Stimulated activated CD8-positive, alpha-beta memory T cell treated with anti-CD3 and anti-CD28 coated beads, Interleukin-7, amount 100 ng/mL, for 24 hours (primary cell): ENCODE measurements at places on chromosomes 12 and 14.

DNA sequence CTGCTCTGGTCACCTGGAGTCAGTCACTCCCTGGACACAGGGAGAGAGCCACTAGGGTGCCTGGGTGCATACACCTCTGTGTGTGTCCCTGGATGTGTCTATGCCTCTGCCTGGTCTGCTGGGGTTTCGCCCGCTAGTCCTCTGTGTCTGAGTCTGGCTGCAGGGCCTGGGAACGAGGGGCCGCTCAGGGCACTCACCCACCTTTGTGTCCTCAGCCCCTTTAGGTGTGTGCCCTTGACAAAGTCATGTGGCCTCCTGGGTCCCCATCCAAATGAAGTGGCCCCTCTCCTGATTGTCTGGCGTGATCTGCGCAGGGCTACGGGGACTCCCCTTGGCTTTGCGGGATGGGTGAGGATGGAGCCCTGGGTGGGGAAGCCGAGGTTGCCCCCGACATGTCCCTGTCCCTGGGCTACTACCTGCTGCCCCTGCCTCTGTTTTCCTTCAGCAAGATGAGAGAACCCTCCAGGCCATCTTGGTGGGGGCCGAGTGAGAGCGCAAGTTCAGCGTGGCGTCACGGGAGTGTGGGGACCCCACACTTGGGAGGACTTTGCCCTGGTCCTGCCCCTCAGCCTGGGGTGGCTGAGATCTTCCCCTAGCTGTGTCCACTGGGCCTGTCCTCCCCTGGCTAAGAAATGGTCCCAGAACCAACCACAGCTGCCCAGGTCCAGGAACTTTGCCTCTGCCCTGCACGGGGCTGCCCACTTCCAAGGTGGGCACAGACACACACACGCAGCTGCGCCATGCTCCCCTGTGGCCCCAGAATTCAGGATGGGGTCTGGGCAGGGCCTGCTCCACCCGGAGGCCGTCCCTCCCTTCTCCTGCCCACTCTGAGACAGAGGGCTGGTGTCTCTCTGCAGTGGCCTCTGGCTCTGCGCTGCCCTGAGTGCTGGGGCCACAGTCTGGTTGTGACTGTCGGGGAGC is 2.7 kb upstream of the AHNAK2 start:
- DNase-seq = no peak

DNA sequence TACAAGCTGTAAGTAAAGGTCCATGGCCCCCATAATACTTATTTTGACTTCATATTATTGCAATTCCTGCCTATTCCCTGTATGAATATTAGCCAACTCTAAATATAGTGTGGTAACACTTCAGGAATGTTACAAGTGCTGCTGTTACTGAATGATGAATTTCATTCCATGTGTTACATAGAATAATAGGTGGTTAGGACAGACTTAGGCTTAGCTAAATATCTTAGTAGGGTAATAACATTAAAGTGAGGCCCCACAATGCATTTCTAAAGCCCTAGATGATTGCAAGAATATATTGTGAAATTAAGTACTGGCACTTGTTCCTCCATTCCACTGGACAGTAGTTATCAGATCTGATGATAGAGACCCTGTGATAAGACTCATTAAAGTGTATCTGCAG is 182.7 kb downstream of the PCNX1 start:
- DNase-seq = no peak

DNA sequence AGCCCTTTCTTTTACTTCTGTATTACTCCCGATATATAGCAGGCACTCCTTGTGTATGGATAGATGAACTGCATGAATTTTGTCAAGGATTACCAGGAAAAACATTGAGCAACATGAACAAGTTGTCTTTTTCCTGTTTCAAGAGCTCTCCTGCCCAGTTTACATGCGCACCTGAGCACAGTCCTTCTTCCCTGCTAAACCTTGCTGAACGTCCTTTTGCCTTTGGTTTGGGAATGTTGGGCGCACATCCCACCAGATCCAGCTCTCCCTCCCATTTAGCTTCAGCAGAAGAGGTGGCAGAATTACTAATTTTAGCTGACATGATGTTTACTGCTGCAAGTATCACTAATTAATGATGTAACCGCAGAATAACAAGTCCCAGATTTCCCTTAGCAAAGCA is 121.4 kb upstream of the TMCC3 start:
- DNase-seq = no peak

- no peak for DNase-seq
Observed at GRCh38 chr12:116928504-116928903, 17.8 kb downstream of the FBXW8 start.

- DNase-seq = no peak
Observed at GRCh38 chr12:27424631-27425230, 21.8 kb upstream of the SMCO2 start.

DNA sequence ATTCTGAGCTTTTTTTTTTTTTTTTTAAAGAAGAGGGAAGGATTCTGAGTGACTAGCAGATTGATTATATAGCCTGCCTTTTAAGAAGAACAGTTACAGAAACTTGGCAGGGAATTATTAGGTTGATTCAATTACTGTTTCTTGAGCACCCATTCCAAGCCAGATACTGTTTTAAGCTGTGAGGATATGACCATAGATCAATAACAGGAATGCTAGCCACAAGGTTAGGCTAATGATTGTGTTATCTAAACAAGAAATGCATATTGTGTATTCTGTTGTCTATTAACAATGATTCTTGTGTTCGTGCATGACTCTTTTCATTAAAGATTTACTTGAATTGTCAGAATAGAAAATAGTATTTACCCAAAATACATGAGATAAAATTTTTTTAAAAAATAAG is 67.1 kb downstream of the PRORP start:
- no peak for DNase-seq

- no peak for DNase-seq
Observed at GRCh38 chr12:64665514-64665913, 55.2 kb downstream of the RASSF3 start.

DNA sequence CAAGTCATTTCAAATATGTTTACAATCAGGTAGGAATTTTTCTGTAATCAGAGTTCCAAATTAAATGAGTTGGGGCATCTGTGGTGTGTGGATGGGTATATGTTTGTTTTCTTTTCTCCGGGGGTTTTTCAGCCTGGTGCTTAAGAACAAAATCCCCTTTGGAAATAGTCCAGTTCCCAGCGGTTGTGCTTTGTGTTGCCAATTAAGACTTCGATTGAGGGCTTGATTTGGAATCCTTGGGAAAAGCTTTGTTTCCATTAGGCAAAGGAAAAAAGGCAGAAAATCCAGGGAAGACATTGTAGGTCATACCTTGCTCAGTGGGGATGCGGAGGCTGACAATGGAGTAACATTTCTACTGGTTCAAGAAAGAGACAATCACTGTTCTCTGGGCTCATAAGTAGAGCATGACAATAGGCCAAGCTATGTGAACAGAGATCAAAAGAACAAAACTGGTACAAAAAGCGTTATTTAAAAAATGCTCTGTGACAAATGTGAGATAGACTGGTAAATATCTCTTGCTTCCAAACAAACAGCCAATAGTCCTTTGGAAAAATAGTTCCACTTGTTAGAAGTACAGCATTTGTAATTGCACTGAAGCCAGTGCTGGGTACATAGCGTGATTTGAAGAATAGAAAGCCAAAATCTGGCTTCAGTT is 79.7 kb downstream of the EML1 start:
- DNase-seq = no peak

GRCh38 chr12:8081251-8081920 is 688 bp upstream of the NECAP1 start:
- DNase-seq = no peak

- DNase-seq = no peak
Observed at GRCh38 chr12:80038062-80038560, 61.2 kb upstream of the OTOGL start.

GRCh38 chr14:85444635-85445034 is 85.3 kb upstream of the FLRT2 start:
- DNase-seq = no peak

- DNase-seq = no peak
Observed at GRCh38 chr12:125871811-125872594, 806.8 kb downstream of the AACS start.

DNA sequence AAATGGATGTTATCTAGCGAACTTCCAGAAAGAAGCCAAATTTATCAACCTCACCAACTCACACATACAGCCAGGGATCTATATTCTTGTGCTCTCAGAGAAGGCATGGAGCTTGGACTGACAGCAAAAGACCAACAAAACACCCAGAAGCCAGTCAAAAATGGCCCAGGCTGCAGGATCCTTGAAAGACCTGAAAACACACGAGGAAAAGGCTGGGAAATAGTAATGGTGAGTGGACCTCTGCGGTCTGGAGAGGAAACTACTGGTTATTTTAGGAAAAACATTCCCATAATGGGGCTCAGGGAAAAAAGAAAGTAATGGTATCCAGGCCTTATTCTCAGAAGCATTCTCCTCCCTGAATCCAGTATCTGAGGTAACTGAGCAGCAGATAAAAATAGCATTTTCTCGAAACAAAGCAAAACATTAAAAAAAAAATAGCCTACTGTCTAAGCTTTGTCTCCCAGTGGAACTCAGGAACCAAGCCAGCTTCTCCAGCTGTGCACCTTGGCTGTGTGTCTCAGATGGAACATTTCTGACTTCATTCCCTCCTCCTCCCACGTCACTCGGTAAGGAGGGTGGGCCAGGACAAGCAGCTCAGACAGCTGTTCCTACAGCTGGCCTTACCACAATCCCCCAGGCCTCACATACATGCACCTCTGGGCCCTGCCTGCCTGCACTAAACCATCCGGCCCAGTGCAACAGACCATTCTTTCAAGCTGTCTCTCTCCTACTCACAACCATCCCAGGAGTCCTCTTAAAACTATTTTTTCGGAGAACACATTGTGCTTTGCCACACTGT is 249.9 kb downstream of the DAD1 start:
- DNase-seq = no peak

GRCh38 chr12:75712223-75712622 is 200.8 kb upstream of the KRR1 start:
- no peak for DNase-seq

GRCh38 chr12:12999271-12999958 is 650 bp downstream of the HEBP1 start:
- DNase-seq = no peak

DNA sequence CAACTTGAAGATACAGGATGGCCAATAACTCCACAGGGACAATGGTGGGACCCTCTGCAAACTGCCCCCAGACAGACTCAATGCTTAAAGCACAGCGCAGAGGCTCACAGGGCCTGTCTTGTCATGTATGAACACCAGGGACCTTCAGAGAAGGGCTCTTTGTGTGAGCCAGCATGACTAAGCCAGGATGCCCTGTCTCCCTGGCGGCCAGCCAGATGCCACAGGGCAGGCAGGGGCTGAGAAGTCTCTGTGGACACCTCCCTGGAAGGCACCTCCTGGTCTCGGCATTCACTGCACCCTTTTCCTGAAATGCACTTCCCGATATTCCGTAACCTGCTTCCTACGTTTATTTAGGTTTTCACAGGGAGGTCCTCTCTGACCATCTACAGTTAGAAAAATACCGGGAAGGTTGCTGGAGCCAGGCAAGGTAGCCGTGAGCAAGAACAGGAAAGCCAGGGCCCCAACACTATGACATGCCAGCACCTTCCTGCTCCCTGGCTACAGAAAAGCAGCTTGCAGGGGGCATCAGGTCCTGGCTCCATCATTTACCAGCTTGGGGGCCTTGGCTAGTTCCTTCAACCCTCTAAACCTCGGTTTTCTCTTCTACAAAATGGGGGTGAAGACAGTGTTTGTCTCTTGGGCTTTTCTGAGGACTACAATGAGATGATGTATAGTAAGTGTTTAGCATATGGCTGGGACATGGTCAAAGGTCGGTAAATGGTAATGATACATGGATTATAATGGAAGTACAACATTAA is 65.0 kb downstream of the PITPNM2 start:
- no peak for DNase-seq

DNA sequence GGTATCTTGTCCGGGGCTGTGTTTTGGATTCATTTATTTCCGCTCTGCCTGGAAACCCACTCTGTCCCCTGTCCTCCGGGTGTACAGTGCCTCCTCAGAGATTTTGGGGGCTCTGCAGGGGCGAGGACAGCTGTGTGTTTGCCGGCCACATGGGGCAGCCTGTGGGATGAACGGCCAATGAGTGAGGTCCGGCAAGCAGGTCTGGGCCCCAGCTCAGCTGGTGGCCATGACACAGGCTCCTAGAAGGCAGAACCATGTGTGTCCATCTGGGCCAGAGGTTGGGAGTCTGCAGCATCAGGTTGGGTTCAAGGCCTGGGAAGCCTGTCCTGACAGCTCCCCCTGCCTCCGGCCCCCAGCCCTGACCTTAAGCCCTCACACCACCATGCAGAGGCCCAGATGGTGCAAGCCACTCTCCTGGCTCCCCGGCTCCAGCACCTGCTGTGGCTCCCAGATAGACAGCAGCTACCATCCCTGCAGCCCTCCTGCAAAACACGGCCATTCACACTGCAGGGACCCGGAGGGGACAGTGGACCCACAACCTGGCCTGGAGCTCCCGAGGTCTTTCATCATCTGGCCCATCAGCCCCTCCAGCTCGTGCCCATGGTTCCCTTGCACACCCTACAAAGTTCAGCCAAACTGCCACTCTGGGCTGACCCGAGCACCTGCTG is 220.1 kb upstream of the C14orf180 start:
- DNase-seq = no peak

GRCh38 chr14:76073717-76074116 is 78.0 kb upstream of the GPATCH2L start:
- DNase-seq = no peak

DNA sequence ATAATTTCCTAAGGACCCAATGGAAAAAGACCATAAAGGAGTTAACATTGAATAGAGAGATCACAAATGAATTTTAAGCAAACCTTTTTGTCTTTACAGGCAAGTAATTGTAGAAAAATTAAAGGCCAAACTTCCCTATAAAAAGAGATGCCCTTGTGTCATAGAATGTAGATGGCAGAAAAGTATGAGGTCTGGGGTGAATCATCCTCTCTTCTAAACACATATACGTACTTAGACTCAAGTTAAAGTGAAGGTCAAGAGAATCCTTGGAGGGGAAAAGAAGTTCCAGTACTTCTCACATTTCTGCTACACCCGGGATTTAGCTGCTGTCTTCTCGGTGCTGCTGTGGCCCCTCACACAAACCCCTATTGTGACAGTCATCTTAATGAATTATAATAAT is 116.2 kb upstream of the ARID2 start:
- no peak for DNase-seq

GRCh38 chr14:90341784-90342183 is 10.0 kb upstream of the NRDE2 start:
- no peak for DNase-seq
